ENCODE measurements at places on chromosomes 12 and 14. TPM values are rescaled to one million over a fixed set of nuclear protein-coding genes. Genes with fewer than 3 reads are reported as not detected.

GALNT16 gene
- total RNA-seq, result not detected

RASSF9 gene
- total RNA-seq, result 2.7 TPM

PTCSC3 gene
- not detected for total RNA-seq

ZFYVE26 gene
- total RNA-seq, result 11.6 TPM

TEX52 gene
- total RNA-seq, result not detected

MYF5 gene
- total RNA-seq, result not detected

ZCRB1 gene
- total RNA-seq, result 46.1 TPM

HSPB8 gene
- 0.46 TPM for total RNA-seq

GLT1D1 gene
- not detected for total RNA-seq

GNB3 gene
- total RNA-seq, result 2.1 TPM

KIF5A gene
- total RNA-seq, result 0.10 TPM

SMIM41 gene
- total RNA-seq, result not detected

DPPA3 gene
- total RNA-seq, result not detected

CPNE6 gene
- not detected for total RNA-seq

TAPBPL gene
- total RNA-seq, result 15.8 TPM

KLRC2 gene
- not detected for total RNA-seq

AGAP2 gene
- 0.82 TPM for total RNA-seq

MYF6 gene
- total RNA-seq, result not detected

AICDA gene
- total RNA-seq, result not detected

UNC79 gene
- total RNA-seq, result under 0.01 TPM

ASB2 gene
- not detected for total RNA-seq

ABCC9 gene
- total RNA-seq, result 0.03 TPM

SLCO1B3 gene
- total RNA-seq, result not detected

ARMH4 gene
- total RNA-seq, result 1.1 TPM

RASSF8 gene
- 15.6 TPM for total RNA-seq

IL22 gene
- total RNA-seq, result not detected

BORCS5 gene
- total RNA-seq, result 6.6 TPM

SLCO1C1 gene
- not detected for total RNA-seq

SLCO1B1 gene
- not detected for total RNA-seq

KRT78 gene
- total RNA-seq, result 0.32 TPM

OR4E2 gene
- not detected for total RNA-seq

PLEKHG7 gene
- not detected for total RNA-seq

NTF3 gene
- total RNA-seq, result not detected

TMEM132D gene
- total RNA-seq, result not detected

ATL1 gene
- 3.4 TPM for total RNA-seq

CCND2 gene
- 386 TPM for total RNA-seq

CDKN3 gene
- total RNA-seq, result 61.1 TPM

FGF6 gene
- not detected for total RNA-seq

PCED1B gene
- total RNA-seq, result 4.8 TPM

KDM2B gene
- total RNA-seq, result 29.1 TPM

ACYP1 gene
- total RNA-seq, result 14.8 TPM

MYO1H gene
- total RNA-seq, result not detected

LTBR gene
- total RNA-seq, result 112 TPM

PRB2 gene
- not detected for total RNA-seq

Data from foreskin keratinocyte (primary cell).